ENCODE measurements at places on chromosomes 7 and 10.

DNA sequence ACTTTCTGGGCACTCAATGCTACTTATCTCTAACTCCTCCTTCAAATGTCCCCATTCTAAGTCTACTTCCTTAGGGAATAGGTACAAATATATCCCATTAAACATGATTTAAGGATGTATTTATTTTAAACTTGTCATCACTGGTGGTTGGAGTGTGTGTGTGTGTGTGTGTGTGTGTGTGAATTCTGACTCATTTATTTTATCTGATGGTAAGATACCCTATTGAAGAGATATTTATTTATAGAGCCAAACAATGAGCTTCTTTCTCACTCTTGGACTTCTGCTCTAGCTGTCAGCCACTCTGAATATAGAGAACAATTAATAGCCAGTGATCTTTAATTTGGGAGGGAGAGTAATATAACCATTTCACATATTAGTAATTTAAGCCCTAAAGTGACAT is 17.8 kb upstream of the MAGI2 start:
- no peak for DNase-seq

- no peak for DNase-seq
Measured at GRCh38 chr7:7552199-7552598, 14.5 kb upstream of the MIOS start.

GRCh38 chr10:52111101-52111891 is 202.8 kb upstream of the DKK1 start:
- DNase-seq, result no peak

DNA sequence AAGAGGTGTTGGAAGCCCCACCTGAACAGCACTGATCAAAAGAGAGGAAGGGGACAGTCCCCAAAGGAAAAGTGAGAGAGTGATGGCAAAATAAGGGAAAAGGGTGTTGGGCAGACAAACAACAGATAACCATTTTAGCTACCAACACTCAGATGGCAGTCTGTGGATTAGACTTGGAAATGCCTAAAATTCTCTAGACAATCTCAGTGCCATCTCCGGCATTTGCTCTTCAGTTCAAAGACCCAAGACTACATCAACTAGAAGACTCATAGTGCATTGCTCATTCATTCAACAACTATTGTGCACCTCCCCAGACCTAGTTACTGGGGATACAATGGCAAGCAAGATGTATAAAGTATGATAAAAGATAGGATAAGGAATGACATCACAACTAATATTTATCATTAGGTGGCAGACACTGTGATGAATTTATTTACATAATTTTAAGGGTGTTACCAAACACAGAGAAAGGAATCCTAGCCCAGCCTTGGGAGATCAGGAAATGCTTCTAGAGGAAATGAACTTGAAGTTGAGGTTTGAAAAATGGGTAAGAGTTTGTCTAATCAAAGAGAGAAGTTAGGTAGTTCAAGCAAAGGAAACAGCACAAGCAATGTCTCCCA is 109.3 kb upstream of the ARID5B start:
- DNase-seq, result no peak

DNA sequence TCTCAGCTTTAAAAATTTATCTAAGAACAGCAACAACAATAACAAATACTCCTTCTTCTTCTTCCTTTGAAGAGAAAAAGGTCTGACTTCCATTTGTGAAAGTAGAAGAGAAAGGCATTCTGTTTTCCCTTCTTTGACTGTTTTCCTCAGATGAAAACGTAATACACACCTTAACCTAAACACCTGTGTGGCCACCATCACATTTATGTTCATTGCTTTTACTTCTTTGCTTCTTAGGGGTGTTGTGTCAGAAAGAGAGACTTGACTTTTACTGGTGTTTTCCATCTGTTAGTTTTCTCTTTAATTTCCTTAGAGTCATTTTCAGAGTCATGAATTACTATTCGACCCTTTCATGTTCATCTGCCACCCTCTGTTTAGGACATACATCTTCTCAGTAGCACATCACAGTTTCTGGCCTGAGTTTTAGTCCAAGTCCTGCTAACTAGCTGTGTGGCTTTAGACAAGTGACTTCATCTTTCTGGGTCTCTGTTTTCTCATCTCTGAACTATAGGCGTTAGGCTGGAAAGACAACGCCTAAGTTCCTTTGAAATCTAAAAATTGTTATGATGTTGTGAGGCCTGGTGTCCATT is 283.8 kb downstream of the GATA3 start:
- no peak for DNase-seq

DNA sequence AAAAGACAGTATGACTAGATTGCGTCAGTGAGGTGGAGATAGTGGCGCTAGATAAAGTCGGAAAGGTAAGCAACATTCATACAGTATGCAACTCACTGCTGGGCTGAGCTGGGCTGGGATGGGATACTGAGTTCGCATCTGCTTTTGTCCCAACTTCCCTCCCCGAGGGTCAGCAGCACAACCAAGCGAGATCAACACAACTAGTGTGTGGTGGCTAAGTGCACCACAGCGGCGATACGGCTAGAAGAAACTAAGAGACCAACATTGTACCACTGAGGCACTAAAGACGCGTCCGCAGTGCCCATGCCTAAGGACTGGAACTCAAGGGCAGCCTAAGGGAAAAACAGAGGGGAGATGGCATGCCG is 467 bp downstream of the EXOSC1 start:
- no peak for DNase-seq

DNA sequence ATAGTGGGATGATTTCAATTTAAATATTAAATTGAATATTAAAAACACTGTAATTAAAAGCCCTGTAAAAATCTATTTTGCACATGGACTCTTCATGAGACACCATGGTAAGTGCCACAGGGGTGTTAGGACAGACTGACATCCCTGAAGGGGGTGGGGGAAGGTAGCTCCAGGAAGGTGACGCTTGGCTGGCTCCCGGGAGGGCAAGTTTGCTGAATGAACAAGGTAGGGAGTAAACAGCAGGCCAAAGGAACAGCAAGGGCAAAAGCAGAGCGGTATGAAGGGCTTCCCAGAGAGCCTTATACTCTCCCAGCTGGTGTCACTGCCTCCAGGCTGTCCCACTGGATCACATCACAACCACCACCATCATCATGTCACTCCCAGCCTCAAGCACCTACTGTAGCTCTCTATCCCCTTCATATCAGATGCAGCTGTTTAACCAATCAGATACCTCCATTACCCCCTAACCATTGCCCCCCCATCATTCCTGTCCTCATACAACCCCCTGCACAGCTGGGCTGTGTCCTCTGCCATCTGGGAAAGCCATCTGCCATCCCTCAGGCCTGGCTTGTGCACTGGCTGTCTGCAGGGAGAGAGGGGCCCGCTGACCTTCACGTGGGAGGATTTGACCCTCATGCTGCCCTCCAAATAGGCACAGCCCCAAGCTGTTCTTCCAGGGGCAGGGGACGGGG is 19.5 kb downstream of the HSPA12A start:
- no peak for DNase-seq

GRCh38 chr10:80144067-80144695 is 11.7 kb downstream of the PLAC9 start:
- DNase-seq, result peak; percentile 20

DNA sequence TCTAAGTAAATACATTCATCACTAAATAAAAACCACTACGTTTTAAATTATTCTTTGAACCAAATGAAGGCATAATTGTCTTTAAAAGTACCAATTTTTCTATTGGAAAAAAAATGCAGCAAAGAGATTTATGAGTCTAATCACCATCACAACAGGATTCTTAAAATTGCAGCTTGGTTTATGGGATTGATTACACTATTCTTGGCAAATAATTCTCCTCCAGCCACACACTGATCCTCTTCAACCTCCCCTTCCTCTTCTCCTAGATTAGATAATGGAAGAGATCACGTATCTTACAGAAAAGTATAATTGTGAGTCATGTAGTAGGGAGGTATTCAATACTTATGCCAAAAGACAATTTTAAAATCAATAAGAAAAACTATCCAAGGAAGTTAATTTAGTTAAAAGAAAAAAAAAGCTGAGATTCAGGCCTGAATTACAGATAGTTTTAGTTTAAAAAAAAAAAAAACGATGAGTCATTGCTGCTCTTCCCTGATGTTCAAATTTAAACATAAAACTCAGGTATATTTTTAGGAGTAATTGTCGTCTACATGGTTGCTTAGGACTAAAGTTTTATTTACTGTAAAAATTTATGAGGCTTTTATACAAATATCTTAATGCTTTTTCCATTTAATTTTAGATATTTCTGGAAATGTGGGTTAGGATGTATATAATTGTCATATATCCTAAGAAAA is 133.7 kb upstream of the CDK1 start:
- no peak for DNase-seq

DNA sequence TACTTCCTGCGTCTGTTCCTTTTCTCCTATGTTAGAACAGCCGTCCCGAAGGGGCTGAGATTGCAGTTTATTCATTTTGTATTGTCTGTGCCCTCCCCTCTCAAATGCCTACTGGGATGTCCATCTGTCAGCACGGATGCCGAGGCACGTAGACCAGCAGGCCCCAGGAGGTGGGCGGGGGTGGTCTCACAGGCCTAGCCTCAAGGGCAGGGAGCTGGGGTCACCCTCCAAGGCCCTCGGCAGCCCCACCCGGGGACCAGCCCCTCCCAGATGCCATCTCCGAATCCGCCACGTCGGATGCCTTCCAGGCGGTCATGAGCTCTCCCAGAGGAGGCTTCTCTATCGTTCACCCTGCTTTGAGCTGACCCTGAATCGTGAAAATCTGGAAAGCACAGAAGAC is 59.7 kb downstream of the ELFN1 start:
- DNase-seq, result no peak

DNA sequence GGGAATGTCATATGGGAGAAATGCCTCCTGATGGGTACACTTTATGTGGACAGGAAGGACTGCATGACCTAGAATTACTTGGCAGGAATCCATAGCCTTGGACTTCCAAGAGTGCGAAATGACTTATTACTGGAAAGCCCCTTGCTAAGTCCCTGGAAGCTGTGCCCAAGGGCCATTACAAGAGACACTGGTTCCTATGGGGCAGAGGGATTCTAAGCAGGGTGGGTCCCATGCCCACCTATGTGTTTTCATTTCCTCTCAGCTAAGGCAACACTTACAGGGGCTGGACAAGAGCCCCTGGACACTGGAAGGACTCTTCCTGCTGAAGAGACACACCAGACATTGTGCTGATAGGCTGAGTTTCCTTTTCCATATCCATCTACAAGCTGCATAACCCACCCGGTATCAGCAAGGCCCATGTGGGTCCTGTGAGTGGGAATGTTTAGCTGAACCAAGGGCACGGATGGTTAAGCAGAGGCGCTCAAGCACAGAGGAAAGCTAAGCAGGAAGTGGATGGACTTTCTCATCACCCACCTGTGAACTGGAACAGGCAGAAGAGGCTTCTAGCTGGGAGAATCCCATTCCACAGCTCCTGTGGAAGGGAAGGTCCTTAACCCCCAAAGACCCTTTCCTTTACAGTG is 56.2 kb downstream of the XPNPEP1 start:
- DNase-seq, result no peak

DNA sequence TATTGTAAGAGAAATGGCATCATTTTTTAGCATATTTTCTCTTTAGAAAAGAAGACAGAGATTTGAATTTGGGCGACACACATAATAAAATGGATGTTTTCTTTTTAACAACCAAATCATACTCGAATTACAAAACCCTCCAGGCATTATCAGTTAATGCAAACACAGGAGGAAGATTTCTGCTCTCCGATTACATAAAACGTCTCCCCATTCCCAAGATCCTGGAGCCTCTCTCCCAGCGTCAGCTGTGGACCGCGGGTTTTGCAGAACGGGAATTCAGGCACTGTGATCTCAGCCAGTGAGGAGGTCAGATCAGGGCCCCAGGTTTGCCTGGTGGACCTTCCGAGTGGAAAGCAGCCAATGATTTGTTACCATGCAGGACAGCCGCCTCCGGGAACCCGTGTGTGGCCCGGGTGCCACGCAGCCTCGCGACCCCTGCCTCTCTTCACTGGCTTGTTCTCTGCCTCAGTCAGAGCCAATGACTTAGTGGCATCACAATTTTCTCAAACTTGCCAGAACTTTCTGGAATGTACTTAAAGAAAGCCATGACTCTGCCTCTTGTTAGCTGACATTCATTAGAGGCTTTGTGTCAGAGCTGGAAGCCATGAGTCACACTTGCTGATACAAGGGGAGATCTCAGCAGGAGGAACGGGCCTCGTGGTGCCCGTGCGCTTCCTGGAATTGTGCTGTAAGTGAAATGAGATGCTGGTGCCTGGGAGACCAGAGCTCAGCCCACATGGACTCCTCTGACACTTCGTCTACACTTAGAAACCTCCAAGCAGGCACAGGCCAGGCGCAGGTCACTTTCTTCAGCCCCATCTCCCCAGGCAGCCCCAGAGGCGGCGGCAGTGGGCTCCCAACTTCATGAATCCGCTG is 246.1 kb downstream of the KLF6 start:
- no peak for DNase-seq

GRCh38 chr10:70615784-70616522 is 13.4 kb upstream of the PRF1 start:
- no peak for DNase-seq

GRCh38 chr7:148867596-148868377 is 16.3 kb downstream of the EZH2 start:
- DNase-seq, result no peak

GRCh38 chr7:121547544-121548092 is 151.5 kb upstream of the FAM3C start:
- DNase-seq, result peak; percentile 41

DNA sequence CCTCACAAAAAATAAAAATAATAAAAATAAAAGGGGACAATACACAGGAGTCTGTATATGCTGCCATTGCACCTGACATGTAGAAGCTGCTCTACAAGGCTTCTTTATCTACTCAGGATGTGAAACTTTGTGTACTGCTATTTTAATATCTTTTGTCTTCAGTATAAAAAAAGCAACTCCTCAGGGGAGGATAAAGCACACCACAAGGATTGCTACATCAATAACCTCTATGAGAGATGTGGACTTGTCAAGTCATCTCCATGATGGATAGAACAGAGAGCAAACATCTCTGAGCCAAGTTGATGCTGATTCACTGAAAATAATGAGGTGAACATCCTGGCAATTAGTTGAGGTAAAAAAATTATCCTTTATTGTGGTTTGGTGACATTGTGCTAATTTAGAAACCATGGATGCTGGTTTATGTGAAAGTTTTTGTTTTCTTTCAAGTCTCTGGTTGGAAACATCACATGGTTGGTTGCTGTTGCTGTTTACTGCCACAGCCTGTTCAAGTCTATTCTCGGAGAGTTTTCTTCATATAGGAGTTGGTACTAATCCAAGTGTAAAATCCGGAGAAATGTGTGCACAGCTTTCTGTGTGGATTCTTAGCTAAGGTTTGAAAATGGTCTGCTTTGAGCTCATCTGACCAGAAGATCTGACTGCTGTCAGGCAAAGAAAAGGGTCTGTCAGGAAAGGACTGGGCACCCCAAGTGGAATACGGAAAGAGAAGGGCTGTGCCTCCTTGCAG is 1.5 kb upstream of the HECW1 start:
- no peak for DNase-seq

- DNase-seq, result peak; percentile 39
Measured at GRCh38 chr7:150322833-150323681, at the start of the genes ACTR3C and LRRC61. Gene ACTR3C (minus strand): TSS chr7:150323545. CDS start chr7:150295296, 28,249 bp downstream. Gene LRRC61 (plus strand): TSS chr7:150323355. CDS start chr7:150336862, 13,507 bp downstream.

DNA sequence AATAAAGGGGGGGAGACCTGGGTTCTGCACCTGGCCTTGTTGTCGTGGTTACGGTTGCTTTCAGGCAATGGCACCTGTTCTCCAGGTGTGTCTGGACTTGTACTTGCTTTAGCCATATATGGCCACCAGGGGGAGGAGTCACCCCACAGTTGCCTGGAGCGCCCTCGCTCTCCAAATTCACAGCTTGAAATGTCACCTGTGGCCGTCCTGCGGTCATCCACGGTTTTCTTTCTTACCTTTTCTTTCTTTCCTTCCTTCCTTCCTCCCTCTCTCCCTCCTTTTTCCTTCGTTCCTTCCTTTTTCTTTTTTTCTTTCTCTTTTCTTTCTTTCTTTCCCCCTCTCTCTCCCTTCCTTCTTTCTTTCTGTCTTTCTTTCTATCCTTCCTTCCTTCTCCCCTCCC is 157.2 kb upstream of the ZNF92 start:
- DNase-seq, result peak; percentile 64
